Jurkat, Clone E6-1 (cell line): ENCODE measurements at places on chromosomes 6 and 20.

DNA sequence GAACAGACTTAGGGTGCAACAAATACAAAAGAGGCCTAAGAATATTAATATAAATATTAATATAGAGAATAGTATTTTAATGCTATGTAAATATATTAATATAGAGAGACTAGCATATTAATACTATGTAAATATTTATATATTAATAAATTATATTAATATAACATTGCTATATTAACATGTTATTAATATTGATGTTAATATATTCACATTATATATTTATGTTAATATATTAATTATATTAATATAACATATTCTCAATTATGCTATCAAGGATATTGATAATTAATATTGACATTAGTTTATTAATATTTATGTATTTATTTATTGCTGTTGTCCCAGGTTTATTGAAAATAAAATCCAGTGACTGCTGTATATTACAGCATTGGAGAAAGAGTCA lies 1.1 kb upstream of the MAS1L start:
- no peak for DNase-seq

- DNase-seq = peak; percentile 75
Measured at GRCh38 chr6:98946879-98947410, 801 bp downstream of the FBXL4 start.

- DNase-seq = no peak
Measured at GRCh38 chr6:43355862-43356590, 13.4 kb downstream of the ZNF318 start.

DNA sequence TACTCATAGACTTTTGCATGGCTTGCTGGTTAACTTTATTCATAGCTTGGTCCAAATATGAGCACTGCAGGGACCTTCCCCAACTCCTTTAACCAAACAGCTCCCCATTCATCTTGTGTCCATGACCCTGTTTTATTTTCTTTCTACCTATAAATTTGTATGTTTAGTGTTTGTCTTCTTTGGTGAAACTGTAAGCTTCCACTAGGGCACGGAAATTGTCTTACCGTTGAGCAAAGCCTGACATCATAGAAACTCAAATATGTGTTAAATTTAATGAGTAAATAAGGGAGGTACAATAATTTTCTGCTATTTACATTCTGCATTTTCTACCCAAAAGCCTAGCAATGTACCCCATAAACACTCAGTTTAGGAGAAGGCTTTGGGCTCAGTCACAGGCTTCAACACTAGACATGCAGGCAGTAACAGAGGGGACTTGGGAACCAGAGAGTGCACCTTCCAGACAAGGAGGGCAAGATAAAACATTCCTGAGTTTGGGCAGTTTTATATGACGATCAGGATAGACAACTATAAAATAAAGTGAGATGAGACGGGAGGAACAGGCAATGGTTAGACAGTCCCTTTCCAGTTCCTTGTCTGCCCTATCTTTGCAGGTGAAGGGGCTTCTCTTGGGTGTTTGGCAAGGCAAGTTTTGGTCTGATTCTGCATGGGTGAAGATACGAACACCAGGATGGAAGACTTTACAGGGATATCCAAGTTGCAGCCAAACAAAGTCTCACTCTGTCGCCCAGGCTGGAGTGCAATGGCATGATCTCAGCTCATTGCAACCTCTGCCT lies 46.2 kb upstream of the ZNF217 start:
- no peak for DNase-seq

- DNase-seq = no peak
Measured at GRCh38 chr6:148516217-148516616, 173.6 kb downstream of the SASH1 start.

DNA sequence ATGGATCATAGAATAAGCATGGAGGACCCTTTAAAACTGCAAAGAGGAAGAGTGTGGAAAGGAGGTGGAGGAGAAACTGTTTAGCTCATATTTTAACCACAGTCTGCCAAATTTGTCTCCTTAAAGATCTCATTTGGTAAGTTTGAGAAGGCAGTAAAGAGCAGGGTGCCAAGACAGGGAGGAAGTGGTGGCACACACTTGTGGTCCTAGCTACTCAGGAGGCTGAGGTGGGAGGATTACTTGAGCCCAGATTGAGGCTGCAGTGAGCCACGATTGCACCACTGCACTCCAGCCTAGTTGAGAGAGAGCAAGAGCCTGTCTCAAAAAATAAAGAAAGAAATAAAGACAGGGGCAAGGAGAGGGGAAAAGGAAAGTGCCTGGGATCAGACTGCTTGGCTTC lies 16.8 kb upstream of the DCBLD1 start:
- DNase-seq = peak; percentile 9

DNA sequence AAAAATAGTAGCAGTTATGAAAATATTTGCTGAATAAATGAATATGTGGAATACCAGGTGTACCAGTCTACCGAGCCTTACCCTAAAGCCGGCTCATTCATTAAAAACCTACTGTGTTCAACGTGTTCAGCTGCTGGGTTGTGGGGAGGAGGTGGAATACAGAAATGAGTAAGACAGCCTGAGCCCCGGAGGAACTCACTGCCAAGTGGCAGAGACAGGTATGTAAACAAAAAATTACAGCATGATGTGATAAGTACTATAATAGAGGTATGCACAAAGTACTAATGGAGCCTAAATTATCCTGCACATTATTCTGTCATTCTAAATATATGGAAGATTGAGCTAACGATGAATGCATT lies 6.8 kb upstream of the ADTRP start:
- no peak for DNase-seq

- no peak for DNase-seq
Measured at GRCh38 chr6:128882991-128883611, at the start of gene LAMA2. Gene LAMA2 (plus strand): TSS chr6:128883138. CDS start chr6:128883246, 108 bp downstream.

DNA sequence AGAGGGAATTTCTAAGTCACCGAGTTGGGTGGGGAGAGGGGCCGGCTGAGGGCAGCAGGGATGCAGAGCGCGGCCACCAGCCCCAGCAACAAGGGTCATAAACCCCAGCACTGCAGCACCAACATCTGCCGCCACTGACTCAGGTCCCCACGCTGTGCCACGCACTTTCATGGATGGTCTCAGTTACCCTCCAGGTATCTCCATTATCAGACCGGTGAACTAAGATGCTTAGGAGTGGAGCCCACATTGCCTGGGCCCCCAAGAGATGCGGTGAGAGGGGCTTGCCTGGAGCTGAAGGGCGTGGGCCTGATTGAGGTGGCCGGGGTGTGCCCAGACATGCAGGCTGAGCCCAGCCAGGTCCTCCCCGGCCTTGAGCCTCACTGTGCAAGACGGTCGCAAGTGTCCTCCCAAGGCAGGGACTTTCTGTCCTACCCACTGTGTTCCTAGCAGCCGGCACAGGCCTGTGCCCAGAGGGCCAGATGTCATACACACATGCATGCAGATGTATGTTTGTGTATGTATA lies 19.3 kb downstream of the RBM38 start:
- DNase-seq = no peak

DNA sequence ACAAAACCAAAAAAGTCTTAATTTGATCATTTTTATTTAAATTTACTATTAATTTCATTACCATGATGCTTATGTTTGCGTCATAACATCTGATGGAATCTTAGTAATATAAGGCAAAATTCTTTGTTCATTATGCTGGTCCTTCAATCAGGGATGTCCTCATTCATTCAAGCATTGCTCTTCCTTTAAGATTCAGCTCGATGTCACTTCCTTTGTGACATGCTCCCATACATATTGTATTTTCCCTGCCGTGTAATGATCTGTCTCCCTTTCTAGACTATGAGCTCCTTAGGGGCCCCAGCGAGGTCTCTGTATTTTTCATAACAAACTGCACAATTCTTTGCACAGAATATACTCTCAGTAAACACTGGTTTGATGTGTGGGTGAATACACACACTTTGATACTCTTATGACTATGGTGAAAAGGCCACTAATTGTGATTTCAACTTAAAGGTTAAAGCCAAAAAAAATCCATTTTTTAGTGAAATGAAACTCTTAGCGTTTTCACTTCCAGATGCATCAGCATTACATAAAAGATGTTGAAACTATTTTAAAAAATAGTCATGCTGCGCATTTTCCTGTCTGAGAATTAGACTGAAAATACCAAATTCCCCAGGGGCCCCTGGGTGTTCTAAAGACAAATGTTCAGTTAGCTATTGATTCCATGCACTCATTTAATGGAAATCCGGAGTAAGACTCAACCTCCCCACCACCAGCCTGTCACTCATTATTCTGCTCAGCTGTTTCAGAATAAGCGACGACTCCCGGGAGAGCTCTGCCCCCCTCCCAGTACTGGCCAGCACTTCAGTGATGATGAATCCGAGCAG lies 169.7 kb downstream of the ATXN1 start:
- DNase-seq = no peak

DNA sequence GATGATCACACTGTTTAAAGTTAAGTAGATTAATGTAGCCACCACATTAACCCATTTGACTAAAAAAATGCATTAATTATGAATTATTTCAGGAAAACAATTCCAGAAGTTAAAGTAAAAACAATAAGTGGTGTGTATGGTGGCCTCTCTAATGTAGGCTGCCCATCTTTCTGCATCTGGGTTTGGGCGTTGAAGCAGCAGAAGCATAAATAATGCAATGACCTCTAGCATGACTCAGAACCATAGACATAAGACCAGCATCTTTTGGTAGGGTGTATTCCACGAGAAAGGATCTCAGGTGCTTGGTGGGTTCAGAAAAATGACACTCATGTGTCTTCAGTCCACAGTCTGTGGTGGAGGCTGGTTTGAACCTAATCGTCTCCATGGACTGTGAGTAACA lies 18.6 kb upstream of the NKAIN2 start:
- DNase-seq = no peak
